Mononuclear cell (primary cell): ENCODE measurements at places on chromosomes 3 and 15. TPM values are rescaled to one million over a fixed set of nuclear protein-coding genes. Genes with fewer than 3 reads are reported as not detected.

Gene CAMP
- not detected for total RNA-seq

Gene MAN2C1
- 135 TPM for total RNA-seq

Gene RPS17
- 2,519 TPM for total RNA-seq

Gene ZNF774
- under 0.01 TPM for total RNA-seq

Gene IL20RB
- 0.94 TPM for total RNA-seq

Gene NEK10
- 0.63 TPM for total RNA-seq

Gene NBEAL2
- total RNA-seq = 62.7 TPM

Gene COL6A5
- not detected for total RNA-seq

Gene SCAANT1
- total RNA-seq = not detected

Gene PPARG
- total RNA-seq = 1.9 TPM

Gene DZIP1L
- total RNA-seq = 0.21 TPM

Gene INSYN1
- not detected for total RNA-seq

Gene ALDH1L1
- not detected for total RNA-seq

Gene AVEN
- 5.9 TPM for total RNA-seq

Gene KBTBD12
- not detected for total RNA-seq

Gene DIS3L
- total RNA-seq = 26.2 TPM

Gene ZNF621
- total RNA-seq = 5.6 TPM

Gene GPR176
- total RNA-seq = 0.21 TPM
